ENCODE measurements at places on chromosomes 4 and X.
A peak's percentile ranks its signal among the peaks of the same experiment; 100 is the strongest.

DNA sequence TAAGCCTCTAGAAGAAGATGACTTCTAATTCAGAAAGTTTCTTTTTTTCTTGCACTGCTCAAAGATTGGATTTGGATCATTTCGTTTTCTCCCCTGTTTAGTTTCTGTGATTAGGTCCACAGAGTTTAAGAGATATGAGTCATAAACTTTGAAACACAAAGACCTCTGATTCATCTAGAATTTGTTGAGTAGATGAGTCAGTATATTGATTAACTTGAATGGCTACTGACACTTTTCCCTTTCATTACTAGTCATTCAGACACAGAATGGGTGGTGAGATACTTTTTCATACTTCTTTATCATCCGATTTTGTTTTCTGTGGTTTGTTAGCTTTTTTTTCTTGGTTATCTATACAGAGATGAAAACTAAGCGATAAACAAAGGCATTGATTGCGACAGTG lies 34.1 kb upstream of the AFF2 start:
- no peak overlapping the region for H3K4me3 ChIP-seq
- H3K4me1 ChIP-seq, result no peaks in the 10 kb centered on the region
- no peak overlapping the region for H3K27ac ChIP-seq
- H3K27me3 ChIP-seq, result no peaks in the 10 kb centered on the region
- DNase-seq, result no peak

- no peak for DNase-seq
- no peak overlapping the region for H3K27ac ChIP-seq
- H3K4me1 ChIP-seq, result peaks cover 25% of the 10 kb centered on the region
- H3K4me3 ChIP-seq, result no peak overlapping the region
These were observed 490.6 kb downstream of the INPP4B start for GRCh38 chr4:142355421-142355930.

DNA sequence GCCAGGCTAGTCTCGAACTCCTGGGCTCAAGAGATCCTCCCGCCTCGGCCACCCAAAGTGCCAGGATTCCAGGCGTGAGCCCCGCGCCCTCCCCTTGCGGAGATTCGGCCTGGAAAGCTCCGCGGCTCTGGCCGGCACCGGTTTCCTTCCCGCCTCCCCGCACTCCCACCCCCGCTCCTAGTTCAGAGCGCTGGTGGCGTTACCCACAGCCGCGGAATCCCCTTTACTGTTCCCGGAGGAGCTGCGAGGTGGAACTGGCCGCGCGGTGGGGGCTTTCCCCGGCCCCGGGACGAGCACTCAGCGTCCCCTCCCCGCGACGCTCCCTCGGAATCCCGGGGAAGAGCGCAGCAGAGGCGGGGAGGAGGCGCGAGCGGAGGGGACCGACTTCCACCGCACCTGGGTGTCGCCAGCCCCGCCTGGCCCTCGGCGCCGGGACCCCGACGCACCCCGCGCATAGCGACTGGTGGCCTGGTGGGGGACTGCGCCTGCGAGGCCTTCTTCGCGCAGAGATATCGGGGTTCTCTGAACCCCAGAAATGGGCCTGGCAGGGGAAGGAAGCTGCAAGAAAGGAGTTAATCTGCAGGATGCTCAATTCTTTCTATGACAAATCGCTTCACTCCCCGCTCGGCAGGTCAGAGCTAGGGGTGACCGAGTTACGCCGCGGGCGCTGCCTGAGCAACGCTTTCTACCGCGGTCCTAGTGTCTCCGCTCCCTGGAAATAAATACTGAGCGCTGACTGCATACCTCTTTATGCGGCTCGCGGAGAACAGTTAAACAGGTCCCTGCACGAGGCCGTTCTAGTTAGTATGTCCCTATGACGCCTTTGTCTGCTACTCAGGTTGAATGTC lies 14.6 kb upstream of the SLC25A4 start:
- H3K4me1 ChIP-seq, result no peaks in the 10 kb centered on the region
- H3K36me3 ChIP-seq, result no peaks in the 10 kb centered on the region
- peaks cover 35% of the 10 kb centered on the region for H3K27me3 ChIP-seq

DNA sequence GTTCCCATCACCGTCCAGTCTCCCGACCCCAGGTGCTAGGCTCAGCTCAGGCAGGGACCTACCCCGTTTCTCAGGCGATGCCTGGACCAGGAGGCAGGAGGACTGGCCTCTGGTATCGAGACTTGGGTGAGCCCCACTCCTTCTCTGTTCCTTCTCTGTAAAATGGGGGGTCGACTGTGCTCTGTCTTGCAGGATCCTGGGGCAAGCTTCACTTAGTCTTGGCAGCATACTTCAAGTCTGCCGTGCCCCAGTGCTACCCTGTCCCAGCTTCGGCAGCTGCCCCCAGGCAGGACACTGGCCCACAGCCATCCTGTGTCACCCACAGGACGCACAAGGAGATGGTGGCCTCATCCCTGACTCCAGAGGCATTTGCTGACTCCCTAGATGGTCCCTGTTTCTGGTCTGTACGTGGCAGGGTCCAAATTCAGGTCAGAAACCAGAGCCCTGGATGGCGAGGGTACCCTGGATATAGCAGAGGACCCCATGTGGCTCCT lies 7.0 kb upstream of the HAUS7 start:
- peaks cover 22% of the 10 kb centered on the region for H3K27me3 ChIP-seq
- no peak overlapping the region for H3K4me3 ChIP-seq
- H3K27ac ChIP-seq, result no peak overlapping the region
- no peak for DNase-seq

GRCh38 chrX:2162695-2163094 lies 338.1 kb downstream of the DHRSX start:
- H3K27me3 ChIP-seq, result no peaks in the 10 kb centered on the region
- H3K36me3 ChIP-seq, result no peaks in the 10 kb centered on the region
- H3K4me3 ChIP-seq, result no peak overlapping the region
- H3K4me1 ChIP-seq, result no peaks in the 10 kb centered on the region
- no peak overlapping the region for H3K27ac ChIP-seq
- no peak for DNase-seq

GRCh38 chr4:16290681-16291420 lies 64.6 kb upstream of the TAPT1 start:
- no peaks in the 10 kb centered on the region for H3K27me3 ChIP-seq
- no peak overlapping the region for H3K27ac ChIP-seq
- H3K36me3 ChIP-seq, result no peaks in the 10 kb centered on the region
- peaks cover 19% of the 10 kb centered on the region for H3K4me1 ChIP-seq
- no peak for DNase-seq
- no peak overlapping the region for H3K4me3 ChIP-seq

DNA sequence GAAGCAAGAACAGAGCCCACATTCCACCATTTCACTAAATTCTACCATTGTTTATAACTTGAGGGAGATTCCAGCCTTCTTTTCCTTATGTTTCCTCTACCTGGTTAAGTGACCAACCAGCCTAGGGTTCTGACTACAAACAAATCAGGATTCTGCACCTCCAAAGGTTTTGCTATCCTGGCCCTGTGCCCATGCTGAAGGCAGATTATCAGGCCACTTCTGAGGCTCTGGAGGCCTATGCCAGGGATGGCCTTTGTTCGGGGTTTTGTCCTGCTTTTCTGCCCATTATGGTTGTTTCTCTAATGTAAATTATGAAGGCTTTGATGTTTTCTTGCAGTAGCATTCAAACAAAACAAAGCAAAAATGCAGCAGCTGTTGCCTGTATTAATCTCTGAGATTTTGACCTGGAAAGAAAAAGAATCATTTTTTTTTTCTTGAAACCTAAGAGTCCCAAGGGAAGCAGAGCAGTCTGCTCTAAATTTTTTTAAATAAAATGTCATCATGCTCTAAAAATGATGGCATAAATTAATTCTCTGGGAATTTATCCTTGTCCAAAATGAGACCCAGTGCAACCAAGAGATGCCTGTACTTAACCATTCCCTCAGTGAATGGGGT lies 55.6 kb downstream of the RNF150 start:
- no peaks in the 10 kb centered on the region for H3K36me3 ChIP-seq
- H3K27me3 ChIP-seq, result no peaks in the 10 kb centered on the region
- no peak overlapping the region for H3K4me3 ChIP-seq

GRCh38 chr4:42747971-42748370 lies 91.1 kb upstream of the ATP8A1 start:
- no peak overlapping the region for H3K27ac ChIP-seq
- peaks cover 17% of the 10 kb centered on the region for H3K4me1 ChIP-seq
- DNase-seq, result no peak
- H3K36me3 ChIP-seq, result no peaks in the 10 kb centered on the region
- no peak overlapping the region for H3K4me3 ChIP-seq

GRCh38 chr4:113336556-113336955 lies 287.1 kb downstream of the ANK2 start:
- no peak for DNase-seq
- no peaks in the 10 kb centered on the region for H3K27me3 ChIP-seq
- H3K4me3 ChIP-seq, result no peak overlapping the region
- no peaks in the 10 kb centered on the region for H3K4me1 ChIP-seq

GRCh38 chrX:17374619-17375366 lies at the start of gene NHS:
Gene NHS, plus strand, starts transcription at chrX:17375200. Its CDS starts 558 bp downstream, at chrX:17375758.
- peaks cover 33% of the 10 kb centered on the region for H3K27me3 ChIP-seq
- H3K36me3 ChIP-seq, result no peaks in the 10 kb centered on the region
- peaks cover 5% of the 10 kb centered on the region for H3K4me1 ChIP-seq

DNA sequence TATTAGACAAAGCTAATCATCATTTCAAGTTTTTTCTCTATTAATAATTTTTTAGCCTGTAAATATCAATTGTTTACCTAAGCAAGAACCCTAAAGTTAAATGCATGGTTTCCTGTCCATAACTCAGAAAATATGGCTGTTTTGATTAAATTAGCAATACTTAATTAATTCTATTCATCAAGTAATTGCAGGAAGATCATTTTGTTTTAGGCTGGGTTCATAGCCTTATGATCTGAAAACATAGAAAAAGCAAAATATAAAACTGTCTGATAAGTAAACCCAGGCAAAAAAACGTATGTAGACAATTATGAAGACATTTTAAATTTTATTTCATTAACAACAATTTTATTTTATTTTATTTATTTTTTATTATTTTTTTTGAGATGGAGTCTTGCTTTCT lies 219.1 kb downstream of the EVC2 start:
- H3K36me3 ChIP-seq, result no peaks in the 10 kb centered on the region
- no peak for DNase-seq
- no peaks in the 10 kb centered on the region for H3K27me3 ChIP-seq
- no peak overlapping the region for H3K4me3 ChIP-seq
- H3K27ac ChIP-seq, result no peak overlapping the region

- H3K4me1 ChIP-seq, result peaks cover 20% of the 10 kb centered on the region
- H3K36me3 ChIP-seq, result no peaks in the 10 kb centered on the region
- no peak overlapping the region for H3K4me3 ChIP-seq
- no peaks in the 10 kb centered on the region for H3K27me3 ChIP-seq
These were observed 27.7 kb downstream of the DMP1 start for GRCh38 chr4:87677731-87678130.

DNA sequence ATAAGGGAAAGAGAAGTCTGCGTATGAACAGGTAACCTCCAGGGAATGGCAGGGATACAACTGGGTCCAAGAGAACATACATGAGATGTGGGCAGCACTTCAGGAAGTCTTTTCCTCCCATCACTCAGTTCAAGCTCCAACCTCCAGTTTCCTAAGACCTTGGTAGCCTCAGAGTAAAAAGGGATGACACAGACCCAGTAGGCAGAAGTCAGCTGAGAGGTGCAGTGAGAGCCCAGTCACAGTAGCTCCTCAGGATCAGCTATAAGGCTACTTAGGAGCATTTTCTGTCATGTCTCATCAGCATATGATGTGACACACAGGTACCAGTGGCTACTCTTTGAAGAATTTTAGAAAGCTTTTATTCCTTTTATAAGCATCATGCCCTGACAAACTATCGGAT lies 12.5 kb upstream of the STS start:
- no peak overlapping the region for H3K4me3 ChIP-seq
- H3K27me3 ChIP-seq, result no peaks in the 10 kb centered on the region
- H3K27ac ChIP-seq, result no peak overlapping the region
- DNase-seq, result no peak
- no peaks in the 10 kb centered on the region for H3K36me3 ChIP-seq

GRCh38 chr4:1938027-1938426 lies 66.8 kb downstream of the NSD2 start:
- no peak overlapping the region for H3K4me3 ChIP-seq
- no peaks in the 10 kb centered on the region for H3K27me3 ChIP-seq
- no peaks in the 10 kb centered on the region for H3K4me1 ChIP-seq
- H3K36me3 ChIP-seq, result peaks cover 40% of the 10 kb centered on the region
- H3K27ac ChIP-seq, result no peak overlapping the region
- DNase-seq, result no peak

- no peaks in the 10 kb centered on the region for H3K36me3 ChIP-seq
- H3K4me3 ChIP-seq, result no peak overlapping the region
- no peak overlapping the region for H3K27ac ChIP-seq
- H3K27me3 ChIP-seq, result peaks cover 27% of the 10 kb centered on the region
These were observed 3.3 kb downstream of the NALF2 start for GRCh38 chrX:69507500-69507789.

GRCh38 chr4:122832732-122833131 lies 6.1 kb downstream of the FGF2 start:
- DNase-seq, result no peak
- no peak overlapping the region for H3K27ac ChIP-seq
- no peaks in the 10 kb centered on the region for H3K27me3 ChIP-seq
- peak overlapping the region; percentile 2 for H3K4me3 ChIP-seq
- H3K36me3 ChIP-seq, result no peaks in the 10 kb centered on the region

DNA sequence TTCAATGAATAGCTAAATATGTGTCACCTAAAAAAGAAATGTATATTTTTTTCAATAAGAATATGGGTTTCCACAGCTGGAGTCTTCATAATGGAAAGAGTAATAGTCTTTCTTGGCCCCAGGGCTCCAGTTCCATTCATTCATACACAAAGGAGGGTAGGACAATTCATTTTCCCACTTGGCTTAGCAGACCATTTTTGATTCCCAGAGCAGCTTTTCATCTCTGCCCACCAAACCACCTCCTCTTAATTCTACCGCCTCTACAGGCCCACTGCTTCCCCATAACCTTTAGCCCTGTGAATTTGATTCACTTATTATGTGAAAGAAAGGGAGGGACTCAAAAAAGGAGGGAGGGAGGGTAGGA lies 129.9 kb upstream of the PAK3 start:
- no peak overlapping the region for H3K27ac ChIP-seq
- DNase-seq, result no peak
- H3K27me3 ChIP-seq, result no peaks in the 10 kb centered on the region
- H3K4me1 ChIP-seq, result peaks cover 57% of the 10 kb centered on the region

DNA sequence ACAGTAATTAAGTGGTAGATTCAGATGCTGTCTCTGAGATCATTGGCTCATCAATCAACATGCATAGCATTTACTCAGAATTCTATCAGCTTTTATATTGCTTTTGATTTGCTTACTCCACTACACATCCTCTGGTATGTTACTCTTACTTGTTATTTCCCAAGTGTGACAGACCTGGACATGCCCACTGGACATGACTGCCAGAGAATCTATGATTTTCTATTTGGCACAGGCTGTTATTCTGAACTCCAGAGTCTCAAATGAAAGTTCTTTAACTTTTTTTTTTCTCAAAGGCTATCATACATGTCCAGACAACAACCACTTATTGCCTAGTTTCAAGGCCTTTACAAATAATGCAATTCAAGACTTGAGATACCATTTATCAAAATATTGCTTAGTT lies 116.1 kb upstream of the ARHGAP24 start:
- no peaks in the 10 kb centered on the region for H3K27me3 ChIP-seq
- no peak overlapping the region for H3K27ac ChIP-seq
- H3K4me3 ChIP-seq, result no peak overlapping the region
- H3K4me1 ChIP-seq, result no peaks in the 10 kb centered on the region
- DNase-seq, result no peak

GRCh38 chr4:52670121-52670520 lies 11.0 kb upstream of the USP46 start:
- no peaks in the 10 kb centered on the region for H3K36me3 ChIP-seq
- H3K27ac ChIP-seq, result no peak overlapping the region
- H3K4me1 ChIP-seq, result no peaks in the 10 kb centered on the region
- no peaks in the 10 kb centered on the region for H3K27me3 ChIP-seq

- H3K27me3 ChIP-seq, result no peaks in the 10 kb centered on the region
- no peak overlapping the region for H3K27ac ChIP-seq
- DNase-seq, result peak; percentile 55
- peaks cover 13% of the 10 kb centered on the region for H3K4me1 ChIP-seq
- H3K4me3 ChIP-seq, result no peak overlapping the region
These were observed 535.4 kb upstream of the NDST4 start for GRCh38 chr4:115648786-115649185.
